Activated naive CD8-positive, alpha-beta T cell treated with anti-CD3 and anti-CD28 coated beads, Interleukin-2, amount 50 U/mL, for 16 hours (primary cell): ENCODE measurements at places on chromosomes 1 and 21.

DNA sequence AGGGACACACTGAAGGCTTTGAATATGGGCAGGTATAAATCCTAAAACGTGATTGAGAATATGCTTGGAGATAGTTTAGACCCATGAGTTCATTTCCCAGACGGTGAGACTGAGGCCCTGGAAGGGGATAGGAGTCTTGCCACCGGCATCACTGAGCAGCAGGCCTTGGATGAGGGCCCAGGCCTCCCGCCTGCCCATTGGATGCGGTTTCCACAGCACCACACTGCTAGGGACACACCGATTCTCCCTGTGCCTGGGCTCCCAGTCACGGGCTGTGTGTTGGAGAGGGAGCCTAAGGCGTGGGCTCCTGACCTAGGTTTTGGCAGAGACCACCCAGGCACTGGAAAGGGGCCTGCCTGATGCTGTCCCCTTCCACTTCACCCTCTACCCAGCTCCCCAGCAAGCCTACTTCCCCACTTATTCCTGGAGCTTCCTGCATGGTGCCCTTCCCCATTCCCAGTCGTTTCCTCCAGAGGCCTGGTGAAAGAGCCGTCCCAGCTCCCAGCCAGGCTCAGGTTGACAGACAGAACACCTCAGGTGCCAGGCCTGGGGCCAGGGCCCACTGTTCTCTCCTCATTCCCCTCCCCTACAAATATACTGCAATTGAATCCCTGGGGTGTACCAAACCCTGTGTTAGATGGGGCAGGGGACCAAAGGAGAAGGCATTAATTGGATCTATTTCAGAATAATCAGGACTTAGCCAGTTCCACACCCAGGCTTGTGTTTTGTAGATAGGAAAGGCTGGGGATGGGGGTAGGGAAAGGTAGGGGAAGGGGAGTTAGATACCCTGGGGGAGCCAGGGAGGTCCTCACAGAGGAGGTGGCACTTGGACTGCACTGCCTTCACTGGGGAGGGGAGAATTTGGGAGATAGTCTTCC, 3.4 kb downstream of the FOXO6 start:
- DNase-seq: no peak

GRCh38 chr1:116940814-116941599, 31.3 kb downstream of the PTGFRN start:
- DNase-seq: no peak

DNA sequence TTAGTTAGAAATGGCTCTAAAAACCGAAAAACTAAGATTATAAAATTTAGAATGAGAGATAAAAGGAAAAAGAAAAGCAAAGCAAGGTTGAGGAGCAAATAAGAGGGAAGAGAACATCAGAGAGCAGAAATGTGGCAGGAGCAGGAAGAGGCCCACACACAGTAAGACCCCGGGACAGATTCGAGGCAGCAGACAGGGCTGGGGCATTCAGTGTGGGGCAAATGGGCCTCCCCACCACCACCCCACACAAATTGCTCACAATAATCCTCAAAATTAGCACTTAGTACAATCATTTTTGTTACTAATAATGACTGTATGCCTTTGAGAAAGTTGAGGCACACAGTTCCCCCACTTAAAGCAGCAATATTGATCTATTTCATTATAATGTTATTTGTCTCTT, 17.1 kb upstream of the SLC44A3 start:
- no peak for DNase-seq

DNA sequence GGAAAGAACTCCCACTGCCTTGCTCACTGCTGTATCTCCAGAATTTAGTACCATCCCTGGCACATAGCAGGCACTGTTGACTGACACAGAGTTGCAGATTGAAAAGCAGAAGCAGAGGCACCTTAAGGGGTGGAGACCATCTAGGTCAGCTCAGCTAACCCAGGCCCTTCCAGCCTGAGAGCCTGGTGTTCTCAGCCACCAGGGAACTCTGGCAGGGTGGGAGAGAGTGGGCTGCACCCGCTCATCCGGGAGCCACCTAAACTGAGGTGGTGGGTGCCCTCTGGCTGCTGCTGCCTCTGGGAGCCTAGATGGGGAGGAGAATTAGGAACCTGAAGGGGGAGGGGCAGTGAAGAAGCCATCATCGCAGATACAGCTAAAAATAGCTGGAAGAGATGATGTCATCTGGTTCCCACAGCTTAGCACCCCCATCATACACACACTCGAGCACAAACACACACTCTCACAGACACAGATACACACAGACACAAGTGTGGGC, 1.5 kb upstream of the TSPAN1 start:
- DNase-seq: no peak

DNA sequence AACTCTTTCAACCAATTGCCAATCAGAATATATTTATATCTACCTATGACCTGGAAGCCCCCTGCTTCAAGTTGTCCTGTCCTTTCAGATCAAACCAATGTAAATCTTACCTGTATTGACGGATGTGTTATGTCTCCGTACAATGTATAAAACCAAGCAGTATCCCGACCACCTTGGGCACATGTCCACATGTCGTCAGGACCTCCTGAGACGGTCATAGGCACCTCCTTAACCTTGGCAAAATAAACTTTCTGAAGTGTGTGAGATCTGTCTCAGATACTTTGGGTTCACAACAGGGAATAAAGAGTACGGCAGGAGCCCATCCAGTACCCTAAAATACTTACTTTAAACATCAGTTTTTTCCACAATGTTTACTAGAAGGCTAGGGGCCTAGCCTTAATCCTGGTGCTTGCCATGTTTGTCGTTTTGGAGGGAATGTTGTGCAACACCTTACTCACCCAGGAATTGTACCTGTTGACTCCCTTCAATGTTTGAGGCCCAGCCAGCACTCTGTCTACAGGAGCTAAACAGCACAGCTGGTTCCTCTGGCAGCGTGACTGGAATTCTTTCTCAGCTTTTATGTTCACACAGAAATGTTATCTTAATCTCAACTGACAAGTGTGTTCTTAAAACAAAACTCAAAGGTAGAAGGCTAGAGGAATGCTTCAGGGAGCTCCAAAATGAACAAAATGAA, 90.8 kb upstream of the USP25 start:
- DNase-seq: no peak

DNA sequence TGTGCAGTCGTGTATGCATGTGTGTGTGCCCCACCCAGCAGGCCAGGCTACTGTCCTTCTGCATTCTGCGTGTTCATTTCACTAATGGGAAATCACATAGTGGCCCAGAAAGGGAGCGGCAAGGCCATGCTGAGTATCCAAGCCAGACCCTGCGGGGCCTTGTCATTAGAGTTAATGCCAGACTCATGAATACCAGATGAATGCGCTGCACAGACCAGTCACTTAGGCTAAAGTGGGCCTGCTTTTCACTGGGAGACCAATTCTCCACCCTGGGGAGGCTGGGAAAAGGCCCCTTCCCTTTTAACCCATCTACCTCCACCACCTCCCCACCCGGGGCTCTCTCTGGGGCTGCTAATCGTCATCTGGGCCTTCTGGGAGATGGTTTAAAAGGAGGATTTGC, 17.0 kb upstream of the GRIK3 start:
- no peak for DNase-seq

GRCh38 chr1:95097426-95097825, 19.7 kb upstream of the TLCD4 start:
- DNase-seq: no peak

GRCh38 chr1:171805395-171806115, 24.1 kb downstream of the METTL13 start:
- DNase-seq: no peak

GRCh38 chr1:159838715-159839114, 12.0 kb downstream of the SLAMF8 start:
- DNase-seq: no peak

DNA sequence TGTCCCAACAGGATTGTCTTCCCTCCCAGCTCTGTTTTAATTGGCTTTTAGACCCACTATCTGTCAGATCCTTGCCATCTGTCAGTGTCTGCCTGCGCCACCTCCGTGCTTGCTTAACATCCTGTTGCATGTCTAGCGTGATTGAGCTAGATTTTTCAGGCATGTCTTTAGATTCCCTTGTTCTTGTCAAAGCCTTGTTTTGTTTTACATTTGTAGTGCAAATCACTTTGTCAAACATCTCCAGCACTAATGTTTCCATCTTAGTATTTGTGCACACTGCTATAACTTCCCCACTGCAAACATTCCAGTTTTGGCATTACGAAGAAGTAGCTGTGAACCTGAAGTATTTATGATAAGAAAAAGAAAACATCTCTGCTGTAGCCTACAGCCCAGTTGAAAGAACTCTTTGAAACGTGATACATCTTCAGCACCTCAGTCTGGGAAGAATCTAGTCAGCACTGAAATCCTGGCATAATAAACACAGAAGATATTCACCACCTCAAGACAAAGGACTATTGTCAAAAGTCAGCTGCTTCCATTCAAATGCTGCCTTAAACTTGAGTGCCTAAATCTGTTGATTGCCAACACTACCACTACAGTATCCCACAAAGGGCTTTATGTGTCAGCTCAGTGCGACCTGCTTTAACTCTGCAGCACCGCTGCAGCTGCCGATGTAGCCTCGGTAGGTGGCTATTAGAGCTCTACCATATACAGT, 105.0 kb downstream of the FNBP1L start:
- no peak for DNase-seq

GRCh38 chr1:225907341-225907740, 16.7 kb downstream of the PYCR2 start:
- DNase-seq: no peak

GRCh38 chr21:42596657-42597056, 56.8 kb upstream of the PDE9A start:
- no peak for DNase-seq

- no peak for DNase-seq
These were observed 48.1 kb downstream of the USP1 start for GRCh38 chr1:62484824-62485468.

DNA sequence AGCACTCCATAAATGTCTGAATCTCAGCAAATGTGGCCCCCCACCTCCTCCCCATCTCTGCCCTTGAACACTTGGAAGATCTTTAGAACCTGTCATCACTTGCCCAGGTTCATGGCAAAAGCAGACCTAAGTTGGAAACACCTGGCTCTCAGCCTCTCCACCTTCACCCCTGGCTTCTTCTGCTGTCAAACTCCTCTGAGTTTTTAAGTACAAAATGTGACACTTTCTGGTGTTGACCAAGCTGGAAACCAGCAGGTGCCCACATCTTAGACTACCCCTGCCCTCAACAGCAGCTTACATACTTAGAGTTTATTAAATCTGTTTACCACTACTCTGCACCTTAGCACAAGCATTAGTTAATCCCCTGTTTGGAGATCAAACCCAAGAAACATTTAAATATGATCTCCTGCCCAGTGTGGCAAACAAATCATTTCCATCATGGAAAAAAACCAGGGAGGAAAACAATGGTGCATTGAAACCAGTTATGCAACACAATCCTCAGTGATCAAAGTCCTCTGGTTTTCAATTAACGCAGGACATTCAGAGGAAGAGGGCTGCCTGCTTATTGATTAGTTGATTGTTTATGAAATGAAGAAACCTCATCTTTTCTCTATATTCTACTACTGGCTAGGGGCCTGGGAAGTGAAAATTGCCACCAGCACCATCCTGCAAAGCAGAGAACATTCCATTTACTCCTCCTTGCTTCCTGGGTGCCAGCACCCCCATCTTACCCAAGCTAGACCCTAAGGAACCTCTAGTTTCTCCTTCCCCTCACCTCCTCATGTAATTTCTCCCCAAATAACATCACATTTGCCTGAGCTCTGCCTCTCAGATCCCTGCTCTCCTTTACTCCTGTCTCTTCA, 139.4 kb upstream of the RAB4A start:
- no peak for DNase-seq

DNA sequence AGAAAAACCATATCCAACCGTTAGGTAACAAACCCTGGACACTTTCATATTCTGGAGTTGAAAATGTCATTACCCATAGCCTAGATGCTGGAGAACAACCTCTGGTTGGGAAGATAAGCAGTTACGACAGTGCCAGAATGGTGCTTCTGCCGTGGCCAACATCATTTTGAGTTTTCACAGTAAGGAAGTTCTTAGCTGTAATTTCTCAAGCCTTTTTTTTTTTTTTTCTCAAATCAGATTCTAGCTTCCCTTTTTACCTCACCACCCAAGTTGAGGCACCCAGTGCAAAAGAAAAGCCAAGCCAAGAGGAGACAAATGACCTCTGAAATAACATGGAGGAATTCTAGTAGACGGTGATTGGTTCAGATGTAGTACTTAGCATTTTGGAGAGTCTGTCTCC, 21.8 kb downstream of the PPT1 start:
- DNase-seq: no peak

GRCh38 chr1:2528966-2529783, 888 bp downstream of the HES5 start:
- no peak for DNase-seq

- no peak for DNase-seq
These were observed 48.4 kb downstream of the TRMT1L start for GRCh38 chr1:185108321-185108720.

GRCh38 chr1:210951279-210951678, 182.7 kb downstream of the KCNH1 start:
- DNase-seq: no peak

DNA sequence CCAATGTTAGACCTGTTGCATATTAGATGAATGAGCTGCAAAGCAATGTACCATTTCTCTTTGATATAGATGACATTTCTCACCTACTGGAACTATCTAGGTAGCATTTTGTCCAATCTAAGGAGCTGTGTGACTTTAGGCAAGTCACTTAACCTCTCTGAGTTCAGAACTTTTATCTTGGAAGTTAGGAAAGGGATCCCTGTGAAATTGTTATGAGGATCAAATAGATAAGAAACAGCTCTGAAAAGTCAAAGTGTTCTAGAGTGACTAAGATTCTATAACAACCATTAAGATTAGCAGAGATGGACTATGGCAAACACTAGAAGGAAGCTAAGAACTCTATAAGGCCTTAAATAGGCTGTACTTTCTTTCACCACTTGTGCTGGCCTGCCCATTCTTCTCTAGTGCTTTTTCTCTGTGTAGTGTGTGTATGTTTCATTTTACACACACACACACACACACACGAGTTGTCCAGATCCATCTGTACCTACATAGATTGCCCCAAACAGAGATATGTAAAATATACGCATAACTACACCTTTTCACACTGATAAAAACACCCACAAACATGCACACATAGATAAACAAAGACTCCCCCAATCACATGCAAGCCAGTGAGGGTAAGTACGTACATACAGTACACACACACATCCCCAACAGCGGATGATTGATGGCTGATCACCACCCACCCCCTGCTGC, 19.4 kb upstream of the LRRN2 start:
- DNase-seq: no peak

DNA sequence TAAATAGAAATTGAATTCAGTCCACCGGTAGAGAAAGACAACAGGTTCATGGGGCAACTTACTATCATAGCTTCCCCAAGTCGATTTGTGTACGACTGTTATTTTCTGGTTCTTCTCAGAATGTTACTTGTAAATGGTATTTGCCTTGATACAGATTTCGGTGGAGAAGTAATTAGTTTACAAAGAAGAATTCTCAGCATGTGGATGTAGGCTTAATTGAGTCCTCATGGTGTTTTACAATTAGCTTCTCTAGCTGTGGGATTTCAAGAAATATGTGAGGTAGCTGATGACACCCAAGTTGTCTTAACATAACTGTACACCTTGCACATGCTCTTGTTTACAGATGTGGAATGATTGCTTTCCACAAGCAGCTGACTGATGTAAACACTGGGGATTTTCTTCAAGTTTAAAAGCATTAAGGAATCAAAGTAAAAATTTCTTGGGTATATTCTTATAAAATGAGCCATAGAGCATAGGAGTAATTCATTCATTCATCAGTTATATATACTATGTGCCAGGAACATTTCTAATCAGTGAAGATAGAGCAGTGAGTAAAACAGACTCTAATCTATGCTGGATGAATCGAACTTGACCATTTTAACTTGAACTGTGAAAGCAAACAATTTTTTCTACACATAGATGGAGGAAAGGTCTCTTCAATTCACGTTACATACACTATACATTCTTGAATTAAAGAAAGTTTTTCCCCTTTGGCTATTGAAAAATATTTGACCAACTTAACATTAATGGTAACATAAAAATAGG, 1.4 kb downstream of the MACO1 start:
- no peak for DNase-seq
